CD4-positive, alpha-beta T cell treated with Interleukin-15 for 1 hour (primary cell): ENCODE measurements at places on chromosomes 5 and 9.

DNA sequence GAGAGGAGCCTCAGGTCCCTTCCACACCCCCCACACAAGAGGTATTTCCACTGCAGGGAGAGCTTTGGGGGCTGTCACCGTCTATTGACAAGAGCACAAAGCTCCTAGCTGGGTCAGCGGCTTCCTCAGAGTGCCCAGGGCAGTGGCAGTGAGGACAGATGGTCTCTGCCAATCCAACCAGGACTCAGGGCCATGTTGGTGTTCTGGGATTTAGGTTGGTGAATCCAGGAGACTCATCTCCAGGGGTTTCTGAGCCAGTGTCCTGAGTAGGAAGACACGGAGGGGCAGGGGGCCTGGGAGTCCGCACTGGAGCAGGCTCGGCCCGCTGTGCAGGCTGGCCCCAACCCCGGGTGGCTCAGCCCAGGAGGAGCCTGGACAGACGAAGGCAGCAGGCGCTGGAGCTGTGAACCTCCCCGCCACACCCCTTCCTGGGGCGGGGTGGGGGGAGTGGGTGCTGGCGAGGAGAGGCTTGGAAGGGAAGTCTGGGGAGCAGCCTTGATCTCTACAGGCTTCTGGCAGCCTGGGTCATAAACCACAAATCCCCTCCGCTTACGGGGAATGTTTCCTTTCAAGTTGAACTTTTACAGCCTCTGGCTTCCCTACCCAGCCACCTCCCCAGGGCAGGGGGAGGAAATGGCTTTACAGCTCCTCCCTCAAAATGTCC is 19.6 kb downstream of the CRB2 start:
- DNase-seq, result no peak

- DNase-seq, result no peak
Observed at GRCh38 chr9:14211564-14211963, 102.4 kb downstream of the NFIB start.

GRCh38 chr5:167889276-167889675 is 402.2 kb upstream of the WWC1 start:
- no peak for DNase-seq

DNA sequence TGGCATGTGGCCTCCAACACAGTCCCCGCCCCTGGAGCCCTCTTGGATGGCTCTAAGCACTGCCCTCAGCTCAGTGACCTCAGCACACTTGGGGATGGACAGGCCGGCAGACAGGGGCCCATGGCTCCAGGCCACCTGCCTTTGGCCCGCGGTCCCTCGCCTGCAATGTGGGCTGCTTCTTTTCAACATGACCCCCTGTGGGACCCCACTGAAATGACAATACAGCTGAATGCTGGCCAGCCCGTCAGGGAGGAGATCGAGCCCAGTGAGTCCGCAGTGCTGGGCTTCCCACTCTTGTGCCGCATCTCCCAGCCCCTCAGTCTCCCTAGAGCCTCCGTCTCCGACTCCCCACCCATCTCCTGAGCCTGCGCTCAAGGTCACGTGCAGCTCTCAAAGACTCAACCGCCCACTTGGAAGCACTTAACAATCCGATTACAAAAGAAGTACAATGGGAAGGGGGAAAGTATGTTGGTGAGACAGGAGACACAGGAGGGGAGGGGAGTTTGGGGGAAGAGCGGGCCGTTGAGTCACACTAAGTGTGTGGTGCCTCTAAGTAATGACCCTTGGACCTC is 238.9 kb downstream of the HSPA4 start:
- DNase-seq, result no peak

GRCh38 chr5:33657804-33658440 is 217.2 kb downstream of the TARS1 start:
- no peak for DNase-seq

DNA sequence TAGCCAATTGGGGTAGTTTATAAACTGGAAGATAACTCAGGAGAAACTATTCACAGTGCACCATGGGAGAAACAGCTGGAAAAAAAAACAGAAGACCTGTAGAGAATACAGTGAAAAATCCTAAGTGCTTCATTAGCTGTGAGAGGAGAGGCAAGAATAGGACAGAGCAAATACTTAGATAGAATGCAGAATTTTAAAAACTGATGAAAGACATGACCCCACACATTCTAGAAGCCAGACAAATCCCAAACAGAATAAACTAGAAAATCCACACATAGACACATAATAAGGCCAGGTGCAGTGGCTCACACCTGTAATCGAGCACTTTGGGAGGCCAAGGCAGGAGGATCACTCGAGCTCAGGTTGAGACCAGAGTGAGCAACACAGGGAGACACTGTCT is 7.5 kb upstream of the FAM151B start:
- DNase-seq, result no peak

GRCh38 chr9:90659650-90660364 is 17.2 kb upstream of the DIRAS2 start:
- DNase-seq, result no peak

DNA sequence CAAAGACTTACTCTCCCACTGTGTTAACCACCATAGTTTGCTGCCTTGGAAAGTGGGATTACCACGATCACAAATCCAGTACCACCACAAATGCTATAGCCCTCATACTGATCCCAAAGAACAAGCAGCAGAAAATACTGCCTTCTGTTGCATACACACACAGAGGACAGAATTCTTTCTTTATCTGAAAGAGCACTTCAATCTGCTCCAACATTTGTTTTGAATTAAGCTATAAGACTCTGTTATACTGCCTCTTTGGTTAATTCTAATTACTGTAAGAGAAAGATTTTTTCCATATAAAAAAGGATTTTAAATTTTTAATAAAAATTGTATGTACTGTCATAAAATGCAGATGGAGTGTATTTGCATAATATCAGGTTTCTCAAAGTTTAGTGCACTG is 69.8 kb downstream of the YIPF5 start:
- no peak for DNase-seq

DNA sequence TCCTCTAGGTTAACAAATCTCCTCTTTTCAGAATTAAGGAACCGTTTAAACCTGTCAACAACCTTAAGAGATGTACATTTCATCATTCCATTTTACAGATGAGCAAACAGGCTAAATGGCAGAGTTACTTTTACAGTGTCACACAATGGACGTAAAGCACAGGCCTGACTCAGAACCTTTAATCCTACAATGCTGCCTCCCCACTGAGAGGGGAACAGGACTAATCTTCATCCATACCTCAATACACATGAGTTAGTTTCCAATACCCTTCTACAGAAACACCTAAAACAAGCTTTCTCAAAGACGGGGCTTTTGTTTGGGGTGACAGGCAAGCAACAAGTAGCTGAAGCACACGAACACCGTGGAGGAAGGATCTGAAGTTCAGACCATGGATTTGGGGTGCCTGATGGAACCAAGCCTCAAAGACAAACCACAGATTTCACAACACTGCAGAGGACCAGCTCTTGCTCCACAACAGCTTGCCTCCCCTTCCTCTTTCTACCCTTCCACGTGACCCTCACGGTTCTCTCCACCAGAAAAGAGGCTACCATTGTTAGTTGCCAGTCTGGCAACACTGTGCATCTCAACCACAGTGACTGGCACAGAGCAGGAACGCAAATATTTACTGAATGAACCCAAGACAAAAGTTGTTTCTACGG is 1.8 kb downstream of the RNF130 start:
- DNase-seq, result peak; percentile 67

DNA sequence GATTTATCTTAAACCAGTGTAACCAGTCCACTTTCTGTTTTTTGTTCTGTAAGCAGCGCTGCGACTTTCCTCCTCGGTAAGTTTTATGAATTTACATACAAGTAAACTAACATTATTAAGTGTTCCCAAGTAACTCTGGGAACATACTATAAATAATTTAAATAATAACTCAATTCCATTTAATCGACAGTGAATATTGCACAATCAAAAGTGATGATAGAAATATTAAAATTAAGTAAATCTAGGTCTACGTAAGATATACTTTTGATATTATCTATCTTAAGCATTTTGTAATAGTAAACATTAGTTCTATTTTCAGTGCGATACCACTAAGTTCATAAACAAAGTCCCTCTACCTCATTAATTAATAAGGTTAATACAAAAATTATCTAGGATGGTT is 7.8 kb downstream of the NFIB start:
- no peak for DNase-seq

GRCh38 chr5:110785356-110785755 is 46.5 kb downstream of the SLC25A46 start:
- DNase-seq, result no peak

GRCh38 chr5:2029206-2029605 is 146.5 kb upstream of the IRX4 start:
- DNase-seq, result no peak

DNA sequence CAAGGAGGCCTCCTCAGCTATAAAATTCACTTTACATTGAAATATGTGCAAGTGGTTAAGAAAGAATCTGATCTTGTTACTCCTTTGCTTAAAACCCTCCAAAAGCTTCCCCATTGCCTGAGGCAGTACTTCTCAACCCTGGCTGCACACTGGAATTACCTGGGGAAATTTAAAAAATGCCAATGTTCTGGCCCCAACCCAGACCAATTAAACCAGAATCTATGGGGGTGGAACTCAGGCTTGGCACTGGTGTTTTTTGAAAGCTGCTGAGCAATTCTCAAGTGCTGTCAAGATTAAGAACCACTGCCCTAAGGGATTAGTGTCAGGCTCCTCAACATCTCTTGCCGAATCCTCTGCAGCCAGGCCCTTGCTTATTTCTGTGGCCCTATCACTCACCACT is 269.6 kb downstream of the ELAVL2 start:
- no peak for DNase-seq

- DNase-seq, result no peak
Observed at GRCh38 chr5:144142139-144142823, 28.2 kb downstream of the YIPF5 start.

DNA sequence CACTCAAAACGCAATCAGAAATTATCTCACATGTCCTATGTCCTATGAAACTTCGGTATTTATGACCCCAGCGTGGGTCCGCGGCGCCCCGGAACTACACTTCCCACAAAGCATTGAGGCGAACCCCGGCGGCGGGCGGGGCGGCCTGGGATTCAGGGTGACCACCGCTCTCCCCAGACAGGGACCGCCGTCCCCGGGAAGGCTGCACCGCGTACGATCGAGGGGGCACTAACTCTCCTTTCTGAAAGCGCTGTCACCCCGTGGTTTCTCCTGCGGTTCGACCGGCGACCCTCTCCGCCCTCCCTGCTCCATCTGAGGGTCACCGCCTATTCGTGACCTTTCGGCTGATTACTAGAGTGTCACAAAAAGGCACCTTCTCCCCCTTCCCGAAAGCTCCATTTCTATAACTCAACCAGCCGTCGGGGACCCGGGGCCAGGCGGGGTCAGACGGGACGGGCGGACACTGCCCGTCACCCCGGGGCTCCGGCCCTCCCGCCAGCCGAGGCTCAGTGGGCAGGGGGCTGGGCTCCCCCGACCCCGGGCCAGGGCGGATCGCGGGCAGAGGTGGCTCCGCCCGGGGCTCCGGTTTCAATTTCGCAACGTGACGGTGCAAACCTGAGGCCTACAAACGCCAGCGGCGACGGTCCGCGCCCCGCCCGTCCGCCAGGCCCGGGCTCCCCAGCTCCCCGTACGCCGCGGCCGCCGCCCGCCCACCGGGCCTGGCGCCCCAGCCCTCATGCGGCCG is 1.3 kb downstream of the ECPAS start:
- peak; percentile 47 for DNase-seq

- DNase-seq, result peak; percentile 47
Observed at GRCh38 chr9:91186632-91187108, 175.0 kb downstream of the AUH start.

GRCh38 chr5:135130261-135131215 is 96.5 kb upstream of the PITX1 start:
- no peak for DNase-seq

GRCh38 chr5:74870299-74871067 is 4.3 kb upstream of the FAM169A start:
- DNase-seq, result no peak

GRCh38 chr9:134376386-134377142 is 50.3 kb downstream of the RXRA start:
- no peak for DNase-seq

DNA sequence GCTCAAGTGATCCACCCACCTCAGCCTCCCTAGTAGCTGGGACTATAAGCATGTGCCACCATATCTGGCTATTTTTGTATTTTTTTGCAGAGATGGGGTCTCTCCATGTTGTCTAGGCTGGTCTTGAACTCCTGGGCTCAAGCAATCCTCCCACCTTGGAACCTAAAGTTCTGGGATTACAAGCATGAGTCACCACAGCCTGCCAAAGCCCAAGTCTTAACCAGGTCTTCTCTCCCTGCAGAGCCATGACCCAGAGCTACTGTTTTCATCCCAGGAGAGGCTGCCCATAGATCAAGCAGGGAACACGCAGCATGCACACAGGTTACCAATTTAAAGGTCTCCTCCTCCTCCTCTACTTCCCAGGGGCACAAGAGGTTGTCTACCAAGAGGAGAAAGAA is 29.7 kb downstream of the PCDHGC5 start:
- no peak for DNase-seq

- DNase-seq, result no peak
Observed at GRCh38 chr9:91192381-91193086, 169.2 kb downstream of the AUH start.

- DNase-seq, result no peak
Observed at GRCh38 chr5:177301503-177302165, 1.9 kb downstream of the RAB24 start.

DNA sequence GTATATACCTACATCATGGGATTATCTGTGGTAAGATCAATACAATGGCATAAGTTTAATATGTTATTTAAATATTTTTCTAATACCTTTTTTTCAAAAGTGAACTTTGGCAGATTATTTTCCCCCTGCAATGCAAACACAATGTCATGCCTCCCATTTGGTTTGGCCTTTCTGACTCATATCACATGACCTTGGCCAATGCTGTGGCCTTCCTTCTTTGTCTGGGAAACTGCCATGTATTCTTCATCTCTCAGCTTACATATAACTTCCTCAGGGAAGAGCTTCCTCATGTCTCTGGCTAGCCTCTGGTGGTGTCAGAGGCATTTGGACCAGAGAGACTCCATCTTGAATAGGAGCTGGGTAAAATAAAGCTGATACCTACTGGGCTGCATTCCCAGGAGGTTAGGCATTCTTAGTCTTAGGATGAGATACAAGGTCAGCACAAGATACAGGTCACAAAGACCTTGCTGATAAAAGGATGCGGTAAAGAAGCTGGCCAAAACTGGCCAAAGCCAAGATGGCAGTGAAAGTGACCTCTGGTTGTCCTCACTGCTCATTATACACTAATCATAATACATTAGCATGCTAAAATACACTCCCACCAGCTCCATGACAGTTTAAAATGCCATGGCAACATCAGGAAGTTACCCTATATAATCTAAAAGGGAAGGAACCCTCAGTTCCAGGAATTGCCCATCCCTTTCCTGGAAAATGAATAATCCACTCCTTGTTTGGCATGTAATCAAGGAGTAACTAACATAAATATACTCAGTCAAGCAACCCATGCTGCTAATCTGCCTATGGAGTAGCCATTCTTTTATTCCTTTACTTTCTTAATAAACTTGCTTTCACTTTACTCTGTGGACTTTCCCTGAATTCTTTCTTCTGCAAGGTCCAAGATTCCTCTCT is 76.0 kb downstream of the C9orf153 start:
- DNase-seq, result no peak
